Stimulated activated CD8-positive, alpha-beta memory T cell treated with anti-CD3 and anti-CD28 coated beads, Interleukin-15, amount 100 ng/mL, for 4 hours (primary cell): ENCODE measurements at places on chromosomes 4 and X.

- no peak for DNase-seq
Measured at GRCh38 chr4:147840838-147841738, 109.2 kb downstream of the ARHGAP10 start.

- no peak for DNase-seq
Measured at GRCh38 chrX:95721011-95721410, 963.6 kb upstream of the DIAPH2 start.

GRCh38 chr4:178602833-178603232 lies 1160.6 kb upstream of the AGA start:
- no peak for DNase-seq

- no peak for DNase-seq
Measured at GRCh38 chr4:41476310-41476885, 61.6 kb upstream of the LIMCH1 start.

DNA sequence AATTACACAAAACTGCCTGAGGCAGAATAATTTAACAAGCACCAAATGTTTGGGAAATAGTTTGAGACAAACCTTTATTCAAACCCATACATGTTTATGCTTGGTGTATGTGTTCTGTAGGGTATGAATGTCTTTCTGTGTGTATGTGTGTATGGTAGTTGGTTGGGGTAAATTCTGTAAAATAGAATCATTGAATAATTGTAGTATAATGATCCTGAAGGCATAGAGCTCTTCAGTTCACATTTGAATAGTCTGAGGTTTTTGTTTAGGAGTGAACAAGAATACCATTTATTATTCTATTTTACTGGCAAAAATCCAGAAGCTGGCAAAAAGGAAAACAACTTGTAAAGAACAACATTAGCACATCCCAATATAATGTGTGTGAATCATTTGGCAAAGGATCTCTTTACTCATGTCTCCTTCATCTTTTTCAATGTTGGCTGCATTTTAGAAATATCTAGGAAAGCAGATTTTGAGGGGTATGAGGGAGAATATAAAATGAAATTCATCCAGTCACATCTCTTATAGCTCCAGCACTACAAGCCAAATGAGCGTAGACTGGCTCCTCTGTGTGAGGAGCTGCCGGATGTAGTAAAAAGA lies 360.0 kb downstream of the CHIC1 start:
- DNase-seq, result no peak

- DNase-seq, result no peak
Measured at GRCh38 chr4:3800351-3800750, 34.2 kb downstream of the ADRA2C start.

GRCh38 chr4:184596617-184597185 lies 52.5 kb downstream of the CASP3 start:
- DNase-seq, result no peak

DNA sequence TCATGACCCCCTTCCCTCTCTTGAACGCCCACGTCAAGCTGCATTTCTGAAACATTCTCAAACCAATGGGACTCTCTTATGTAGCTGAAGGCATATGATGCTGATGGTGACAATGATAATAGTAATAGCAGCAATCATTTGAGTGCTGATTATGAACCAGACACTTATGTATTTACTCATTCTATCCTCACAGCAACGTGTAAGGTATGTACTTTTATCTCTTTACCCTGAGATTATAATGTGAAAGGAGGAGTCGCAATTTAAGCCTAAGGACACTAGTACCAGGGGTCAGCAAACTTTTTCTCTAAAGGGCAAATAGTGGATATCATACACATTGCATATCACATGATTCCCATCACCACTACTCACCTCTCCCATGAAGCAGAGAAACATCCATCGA lies 8.5 kb downstream of the PGM2 start:
- no peak for DNase-seq

DNA sequence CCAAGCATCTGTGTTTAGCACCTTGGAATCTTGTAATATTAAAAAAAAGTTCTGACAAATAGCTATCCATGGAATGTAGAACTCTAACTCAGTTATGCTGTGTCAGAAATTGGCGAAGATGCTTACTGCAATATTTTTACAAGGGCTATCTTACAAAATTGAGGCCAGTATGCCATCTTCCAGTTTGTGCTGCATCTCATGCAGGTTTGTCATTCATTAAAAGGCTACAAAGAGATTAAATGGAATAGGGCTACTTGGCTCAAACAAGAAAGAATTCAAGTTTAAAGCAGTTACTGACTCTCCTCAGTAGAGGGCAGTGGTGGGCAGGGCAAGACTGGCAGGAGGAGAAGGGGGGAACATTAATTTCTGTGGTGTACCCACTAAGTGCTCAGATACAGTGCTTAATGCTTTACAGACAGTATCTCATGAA lies 66.5 kb downstream of the SHROOM4 start:
- DNase-seq, result no peak

DNA sequence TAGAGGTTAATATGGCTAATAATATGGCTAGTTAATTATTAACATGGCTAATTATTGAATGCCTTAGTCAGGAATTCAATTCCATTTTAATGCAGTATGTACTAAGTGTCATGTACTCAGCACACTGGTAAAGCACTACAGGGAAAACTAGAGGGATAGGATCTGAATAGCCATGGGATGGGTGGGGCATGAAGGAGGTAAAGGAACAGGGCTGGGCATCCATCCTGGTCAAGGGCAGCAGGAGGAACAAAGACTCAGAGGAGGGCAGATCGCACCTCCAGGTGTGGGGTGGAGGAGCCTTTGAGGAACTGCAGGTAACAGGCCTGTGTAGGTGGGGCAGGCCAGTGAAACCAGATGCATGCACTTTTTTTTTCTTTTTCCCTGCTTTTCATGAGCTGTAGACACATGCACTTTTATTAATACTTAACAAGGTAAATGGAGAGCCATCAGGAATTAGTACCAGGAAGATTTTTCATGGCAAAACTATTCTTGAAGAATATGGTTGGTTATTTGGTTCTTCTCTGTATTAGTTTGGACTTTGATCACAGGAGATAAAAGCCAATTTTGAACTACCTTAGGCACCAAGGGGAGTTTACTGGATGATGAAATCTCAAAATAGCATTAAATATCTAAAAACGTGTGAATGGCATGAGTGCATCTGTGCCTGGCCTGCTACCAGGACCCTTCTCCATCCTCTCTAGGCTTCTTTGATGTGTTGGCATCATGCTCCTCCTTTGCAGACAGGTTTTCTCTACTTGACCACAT lies 88.3 kb downstream of the CC2D2A start:
- no peak for DNase-seq

DNA sequence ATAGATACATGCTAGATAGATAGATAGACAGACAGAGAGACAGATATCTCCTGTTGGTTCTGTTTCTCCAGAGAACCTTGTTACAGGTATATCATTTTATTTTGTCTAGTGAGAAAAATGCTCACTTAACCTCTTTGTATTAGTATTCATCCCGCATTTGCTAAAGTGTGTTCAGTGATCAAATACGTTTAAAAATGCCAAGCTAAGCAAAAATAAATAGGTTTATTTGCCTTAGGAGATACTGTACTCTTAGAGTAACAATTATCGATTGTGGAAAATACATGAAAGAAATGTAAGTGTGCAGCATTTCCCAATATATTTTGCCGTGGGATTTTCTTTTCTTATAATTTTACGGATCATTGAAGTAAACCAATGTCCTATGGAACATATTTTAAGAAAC lies 262.9 kb upstream of the CXorf51A start:
- no peak for DNase-seq

DNA sequence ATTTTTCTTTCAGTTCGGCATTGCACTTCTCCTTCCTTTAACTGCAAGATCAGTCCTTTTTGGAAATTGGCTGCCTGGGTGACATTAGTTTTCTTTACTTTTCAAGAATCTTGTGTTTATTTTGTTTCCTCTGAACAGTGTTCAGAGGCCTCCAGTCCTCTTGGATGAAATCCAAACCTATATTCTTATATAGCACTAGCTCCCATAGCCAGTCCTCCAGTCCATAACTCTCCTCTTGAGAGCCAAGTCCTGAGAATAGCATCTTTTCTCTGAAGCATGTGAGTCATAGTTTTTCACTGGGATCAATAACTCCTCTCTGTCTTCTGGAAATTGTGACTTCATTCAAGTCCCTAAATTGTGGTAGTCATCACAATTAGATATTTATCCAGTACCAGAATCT lies 357.5 kb downstream of the RAPGEF2 start:
- no peak for DNase-seq

- no peak for DNase-seq
Measured at GRCh38 chr4:156193800-156194199, 240.1 kb upstream of the CTSO start.

DNA sequence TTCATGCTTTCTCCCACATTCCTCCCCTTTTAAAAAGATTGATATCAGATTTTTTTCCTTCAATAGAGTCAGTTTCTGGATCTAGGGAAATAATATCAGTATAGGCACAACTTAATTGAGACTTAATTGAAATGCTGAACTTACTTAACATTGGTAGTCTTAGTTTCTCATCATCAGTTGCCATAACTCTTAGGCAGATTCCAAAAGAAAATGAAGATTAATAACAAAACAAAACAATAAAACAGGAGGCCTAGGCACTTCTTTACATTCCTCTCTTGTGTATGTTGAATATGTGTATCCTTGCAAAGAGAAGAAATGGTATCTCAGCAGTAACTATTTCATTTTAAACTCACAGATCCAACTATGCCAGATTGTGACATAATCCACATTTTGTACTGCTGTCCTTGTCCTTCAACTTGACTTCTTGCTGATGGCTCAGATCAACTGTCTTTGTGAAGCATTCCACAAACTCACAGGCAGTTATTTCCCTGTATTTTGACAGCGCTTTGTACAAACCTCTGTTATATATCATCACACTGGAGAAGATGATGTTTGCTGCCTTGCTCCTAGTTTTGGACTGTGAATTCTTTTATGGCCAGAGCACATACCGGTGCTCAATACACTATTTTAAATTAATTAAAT lies 9.1 kb upstream of the SLC9B2 start:
- DNase-seq, result no peak

GRCh38 chr4:4724321-4724720 lies 135.1 kb upstream of the MSX1 start:
- DNase-seq, result no peak

DNA sequence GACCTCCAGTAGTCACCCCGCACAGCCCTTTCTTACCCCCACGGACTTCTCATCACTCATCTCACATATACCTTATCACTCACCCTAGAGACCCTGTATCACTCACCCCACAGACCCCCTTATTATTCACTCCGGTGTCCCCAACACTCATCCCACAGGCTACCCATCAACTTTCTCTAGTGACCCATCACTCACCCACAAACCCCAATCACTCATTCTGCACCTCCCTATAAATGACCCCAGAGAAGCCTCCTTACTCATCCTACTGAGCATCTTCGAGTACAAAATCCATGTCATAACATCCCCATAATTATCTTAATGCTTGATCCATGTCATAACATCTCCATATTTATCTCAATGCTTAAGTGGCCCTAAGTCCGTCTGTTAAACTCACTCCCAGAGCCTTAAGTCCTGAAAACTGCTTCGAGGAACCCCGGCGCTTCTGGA lies 934 bp downstream of the ZNF41 start:
- no peak for DNase-seq

- DNase-seq, result no peak
Measured at GRCh38 chrX:113651306-113651705, 810.7 kb upstream of the AMOT start.

- DNase-seq, result no peak
Measured at GRCh38 chr4:184091986-184092385, 125.7 kb downstream of the ENPP6 start.

DNA sequence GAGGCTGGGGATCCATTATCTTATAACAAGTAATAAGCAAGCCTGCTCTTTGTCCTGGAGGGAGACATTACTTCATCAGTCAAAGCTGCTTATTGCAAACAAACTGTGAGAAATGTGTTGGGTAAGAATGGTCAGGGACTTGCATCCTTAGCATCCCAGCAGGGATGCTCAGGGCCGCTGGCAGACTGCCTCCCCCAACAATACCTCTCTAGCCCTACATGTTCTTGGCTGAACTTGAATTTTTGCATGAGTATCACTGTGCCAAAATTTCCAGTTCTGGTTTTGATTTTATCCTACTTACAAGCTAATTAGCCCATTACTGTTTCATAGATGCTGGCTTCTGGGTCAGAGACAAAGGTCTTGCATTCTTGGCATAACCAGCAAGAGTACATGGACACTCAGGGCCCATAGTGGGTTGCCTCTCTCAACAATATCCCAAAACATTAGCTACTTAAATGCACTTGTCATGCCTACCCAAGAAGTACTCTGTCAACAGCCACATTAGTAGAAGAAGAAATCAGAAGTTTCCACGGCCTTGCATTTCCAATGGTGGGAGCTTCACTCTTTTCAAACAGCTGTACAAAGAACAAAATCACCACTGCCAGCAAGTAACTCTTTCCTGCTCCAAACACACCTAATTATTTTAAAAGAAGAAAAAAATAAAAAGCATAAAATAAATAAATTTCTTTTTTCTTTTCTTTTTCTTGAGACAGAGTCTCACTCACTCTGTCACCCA lies 41.9 kb upstream of the NEUROG2 start:
- DNase-seq, result no peak

DNA sequence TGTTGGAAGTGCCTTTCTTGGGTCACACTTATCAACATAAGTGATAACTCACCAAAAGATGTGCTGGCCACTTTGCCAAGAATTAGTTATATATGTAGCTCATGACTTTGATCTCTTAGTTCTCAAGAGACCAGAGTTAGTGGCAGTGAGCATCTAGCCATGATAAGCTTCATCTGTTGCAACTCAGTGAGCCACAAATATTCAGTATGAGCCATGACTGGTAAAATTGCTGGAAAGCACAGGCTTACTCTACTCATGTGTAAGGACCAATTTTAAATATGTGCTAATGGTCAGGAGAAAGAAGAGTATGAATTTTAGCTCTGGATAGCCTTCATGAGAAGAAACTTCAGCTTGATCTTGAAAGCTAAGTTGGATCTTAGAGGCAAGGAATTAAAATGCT lies 59.4 kb upstream of the TLL1 start:
- no peak for DNase-seq

DNA sequence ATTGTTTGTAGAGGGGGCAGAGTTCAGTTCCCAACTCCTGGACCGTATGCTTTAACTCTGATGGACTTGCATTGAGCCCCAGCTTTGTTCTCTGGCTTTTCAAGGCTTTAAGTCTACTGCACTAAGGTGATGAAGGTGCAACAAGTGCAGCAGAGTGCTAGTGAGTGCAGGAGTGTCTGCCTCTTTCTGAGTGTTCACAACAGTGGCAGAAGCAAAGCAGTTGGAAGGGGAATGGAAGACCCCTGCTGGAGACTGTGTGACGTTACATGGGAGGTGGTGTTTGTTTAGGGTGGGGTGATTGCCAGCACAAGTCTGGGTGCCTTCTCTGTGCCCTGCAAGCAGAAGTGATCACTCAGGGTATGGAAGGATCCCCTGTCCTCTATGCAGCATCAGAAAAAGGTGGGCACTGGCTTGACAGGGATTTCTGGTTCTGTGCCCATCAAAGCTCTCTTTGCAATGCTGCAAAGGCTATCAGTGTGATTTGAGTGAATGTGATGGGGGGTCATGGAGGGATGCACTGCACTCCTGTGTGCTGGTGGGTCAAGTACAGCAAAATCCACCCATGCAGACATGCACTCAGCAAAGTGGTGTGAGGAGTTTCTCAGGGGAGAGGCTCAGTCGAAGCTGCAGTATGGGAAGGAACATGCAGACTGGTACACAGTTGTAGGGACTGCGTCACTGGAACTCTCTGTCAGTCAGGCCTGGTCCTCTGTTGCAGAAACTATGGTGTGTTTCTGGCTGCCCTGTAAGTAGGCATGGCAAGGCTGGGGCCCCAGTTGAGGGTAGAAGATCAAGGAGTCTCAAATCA lies 70.9 kb upstream of the UGT2B7 start:
- no peak for DNase-seq

GRCh38 chr4:73612032-73612431 lies 8.2 kb downstream of the RASSF6 start:
- DNase-seq, result no peak

GRCh38 chr4:184250795-184251669 lies 33.4 kb upstream of the ENPP6 start:
- no peak for DNase-seq
